Caki2 (cell line): ENCODE measurements at places on chromosomes 5 and 9.

DNA sequence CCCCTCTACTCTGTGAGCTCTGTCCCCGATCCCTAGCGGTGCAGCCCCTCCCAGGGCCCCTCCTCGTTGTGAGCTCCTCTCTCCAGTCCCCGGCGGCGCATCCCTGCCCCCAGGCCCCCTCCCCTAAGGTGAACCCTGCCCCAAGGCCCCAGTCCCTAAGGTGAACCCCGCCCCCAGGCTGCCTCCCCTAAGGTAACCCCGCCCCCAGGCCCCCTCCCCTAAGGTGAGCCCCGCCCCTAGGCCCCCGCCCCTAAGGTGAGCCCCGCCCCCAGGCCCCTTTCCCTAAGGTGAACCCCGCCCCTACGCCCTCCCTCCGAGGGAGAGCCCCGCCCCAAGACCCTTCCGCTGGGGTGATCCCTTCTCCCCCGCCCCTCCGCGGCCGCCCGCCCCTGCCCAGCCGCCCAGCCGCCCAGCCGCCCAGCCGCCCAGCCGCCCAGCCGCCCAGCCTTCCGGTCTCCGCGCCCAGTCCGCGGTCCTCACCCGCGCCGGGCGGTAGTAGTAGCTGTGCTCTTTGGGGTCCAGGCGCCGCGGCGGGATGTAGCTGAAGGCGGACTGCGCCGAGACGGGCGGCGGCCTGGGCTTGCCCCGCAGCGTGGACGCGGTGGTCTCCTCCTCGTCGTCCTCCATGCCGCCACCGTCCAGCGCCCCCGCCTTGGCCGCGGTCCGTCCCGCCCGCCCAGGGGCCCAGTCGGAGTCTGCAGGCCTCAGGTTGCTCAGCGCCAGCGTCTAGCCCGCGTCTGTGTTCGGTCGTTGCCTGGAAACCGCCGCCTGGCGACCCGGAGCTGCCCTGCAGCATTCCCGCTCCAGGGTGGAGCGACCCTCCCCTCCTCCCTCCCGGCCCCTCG lies at the start of gene CFAP90:
Gene CFAP90, minus strand, starts transcription at position 739 of the 845 bp plus-strand sequence. Its CDS starts 112 bp downstream, at position 627.
- peak; percentile 63 for DNase-seq

DNA sequence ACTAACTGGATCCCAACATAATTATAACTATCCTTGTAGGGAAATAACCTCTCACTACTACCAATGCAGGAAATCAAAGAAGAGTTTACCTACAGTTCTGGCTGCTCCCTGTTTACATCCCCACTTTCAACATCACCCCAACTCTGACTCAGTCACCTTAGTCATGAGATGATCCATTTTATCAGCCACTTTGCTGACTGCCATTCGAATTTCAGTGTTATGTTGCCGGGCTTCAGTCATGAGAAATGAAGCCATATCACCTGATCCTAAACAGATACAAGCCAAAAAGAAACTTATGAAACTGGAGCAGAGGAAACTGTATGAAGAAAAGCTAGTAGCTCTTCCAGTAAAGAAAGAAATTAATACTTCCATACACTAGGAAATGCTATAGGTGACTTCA lies 33.7 kb downstream of the SLC31A2 start:
- no peak for DNase-seq

DNA sequence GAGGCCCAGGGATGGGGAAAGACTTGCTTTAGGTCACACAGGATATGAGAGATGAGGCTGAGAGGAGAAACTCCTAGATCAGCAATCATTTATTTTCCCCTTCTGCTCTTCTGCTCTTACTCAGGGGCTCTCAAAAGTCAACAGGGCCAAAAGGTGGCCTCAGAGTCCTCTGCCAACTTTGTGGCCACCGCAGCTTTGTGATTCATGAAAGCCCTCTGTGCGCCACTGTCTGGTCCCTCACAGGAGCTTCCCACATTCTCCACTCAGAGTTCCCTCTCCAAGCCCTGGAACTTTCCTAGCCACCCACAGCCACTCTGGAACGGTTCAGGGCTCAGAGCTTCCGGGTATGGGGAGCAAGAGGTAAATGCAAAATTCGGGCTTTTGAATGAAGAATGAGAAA lies 82.4 kb downstream of the COL27A1 start:
- DNase-seq: no peak

DNA sequence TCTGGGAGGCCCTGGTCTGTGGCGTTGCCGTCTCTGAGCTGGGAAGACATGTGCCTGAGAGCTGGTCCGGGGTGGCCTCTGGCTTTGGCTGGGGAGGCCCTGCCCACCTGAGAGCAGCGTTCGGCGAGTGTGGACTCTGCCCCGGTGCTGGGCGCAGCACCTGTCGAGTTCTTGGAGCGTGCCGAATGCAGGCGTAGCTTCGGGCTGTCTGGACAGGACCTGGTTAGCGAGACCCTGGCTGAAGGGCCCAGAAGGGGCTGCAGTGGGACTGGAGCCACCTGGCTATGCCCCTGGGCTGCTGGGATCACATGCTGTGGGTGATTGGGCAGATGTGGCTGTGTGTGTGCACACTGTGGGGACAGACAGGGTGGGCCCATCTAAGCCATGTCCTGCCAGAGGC lies 56.5 kb downstream of the RXRA start:
- no peak for DNase-seq

DNA sequence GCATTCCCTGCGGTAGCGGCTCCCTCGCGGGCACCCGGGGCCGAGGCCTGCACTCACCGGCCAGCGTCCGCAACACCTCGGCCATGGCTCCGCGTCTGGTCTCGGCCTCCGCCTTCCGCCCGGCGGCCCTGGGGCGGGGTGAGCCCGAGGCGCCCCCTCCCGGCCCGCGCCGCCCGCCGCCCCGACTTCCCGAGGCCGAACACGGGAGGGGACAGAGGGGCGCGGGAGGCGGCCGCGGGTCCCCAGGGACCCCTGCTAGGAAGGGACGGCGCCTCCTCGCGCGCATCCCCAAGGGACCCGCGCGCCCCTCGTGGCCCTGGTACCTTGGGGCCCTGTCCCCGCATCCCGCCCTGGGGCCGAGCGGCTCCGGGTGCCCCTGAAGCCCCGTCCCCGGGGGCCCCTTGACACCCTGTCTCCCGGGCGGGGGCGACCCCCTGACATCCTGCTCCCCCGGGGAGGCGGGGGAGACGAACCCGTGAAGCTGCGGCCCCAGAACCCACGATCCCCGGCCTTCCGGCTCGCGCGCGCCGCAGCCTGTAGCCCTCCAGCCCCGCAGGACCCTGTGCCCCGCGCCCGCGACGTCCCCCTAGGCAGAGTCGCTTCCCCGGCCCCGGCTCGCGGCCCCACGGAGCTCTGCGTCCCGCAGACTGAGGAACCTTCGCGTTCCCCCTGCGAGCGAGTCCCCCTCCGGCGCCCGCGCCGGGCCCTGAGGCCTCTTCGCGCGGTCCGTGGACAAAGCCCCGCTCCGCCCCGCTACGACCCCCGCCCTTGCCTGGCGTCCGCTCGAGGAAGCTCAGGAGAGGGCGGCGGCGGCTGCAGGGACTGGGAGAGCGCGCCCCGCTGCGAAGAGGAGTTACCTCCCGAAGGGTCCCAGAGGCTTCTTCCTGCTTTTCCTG lies at the start of gene ABO:
Gene ABO, minus strand, starts transcription at position 97 of the 896 bp plus-strand sequence.
- peak; percentile 50 for DNase-seq

DNA sequence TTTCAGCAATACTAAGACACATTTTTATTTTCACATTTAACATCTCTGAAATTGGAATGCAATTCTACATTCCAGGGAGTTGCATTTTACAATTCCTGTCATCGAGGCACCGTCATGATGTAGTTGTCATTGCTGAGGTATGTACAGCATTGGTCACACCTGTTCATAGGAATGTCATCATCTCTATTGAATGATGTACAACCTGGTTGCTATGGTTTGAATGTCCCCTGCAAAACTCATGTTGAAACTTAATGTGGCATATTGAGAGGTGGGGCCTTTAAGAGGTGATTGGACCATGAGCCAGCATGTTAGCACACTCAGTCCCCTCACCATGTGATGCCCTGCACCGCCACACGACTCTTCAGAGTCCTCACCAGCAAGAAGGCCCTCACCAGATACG lies 103.1 kb downstream of the CEMIP2 start:
- DNase-seq: no peak

- DNase-seq: no peak
Measured at GRCh38 chr9:111429175-111429574, 55.0 kb downstream of the ECPAS start.

- no peak for DNase-seq
Measured at GRCh38 chr5:125148706-125149105, 402.3 kb upstream of the ZNF608 start.

GRCh38 chr5:150640311-150641005 lies at the start of gene SYNPO:
Gene SYNPO, plus strand, starts transcription at chr5:150640660. Its CDS starts 7,616 bp downstream, at chr5:150648276.
- peak; percentile 59 for DNase-seq

- no peak for DNase-seq
Measured at GRCh38 chr5:67202828-67203227, 6.2 kb upstream of the CD180 start.

- DNase-seq: no peak
Measured at GRCh38 chr5:5939759-5940370, 438.5 kb downstream of the MED10 start.

DNA sequence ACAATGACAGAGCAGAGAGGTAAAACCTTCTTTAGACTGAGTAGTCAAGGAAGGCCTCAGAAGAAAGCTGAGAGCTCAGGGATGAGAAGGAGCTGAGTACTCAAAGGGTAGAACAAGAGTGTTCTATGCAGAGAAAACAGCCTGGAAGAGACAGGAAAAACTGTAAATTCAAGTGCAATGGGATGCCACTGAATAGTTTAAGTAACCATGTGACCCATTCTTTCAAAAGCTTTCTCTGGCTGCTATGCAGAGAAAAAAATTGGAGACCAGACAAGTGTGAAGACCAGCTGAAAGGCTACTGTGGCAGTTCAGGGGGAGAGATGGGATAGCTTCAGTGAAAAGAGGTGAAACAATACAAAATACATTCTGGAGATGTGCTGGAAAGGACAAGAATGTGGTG lies 61.3 kb upstream of the RNF38 start:
- no peak for DNase-seq

DNA sequence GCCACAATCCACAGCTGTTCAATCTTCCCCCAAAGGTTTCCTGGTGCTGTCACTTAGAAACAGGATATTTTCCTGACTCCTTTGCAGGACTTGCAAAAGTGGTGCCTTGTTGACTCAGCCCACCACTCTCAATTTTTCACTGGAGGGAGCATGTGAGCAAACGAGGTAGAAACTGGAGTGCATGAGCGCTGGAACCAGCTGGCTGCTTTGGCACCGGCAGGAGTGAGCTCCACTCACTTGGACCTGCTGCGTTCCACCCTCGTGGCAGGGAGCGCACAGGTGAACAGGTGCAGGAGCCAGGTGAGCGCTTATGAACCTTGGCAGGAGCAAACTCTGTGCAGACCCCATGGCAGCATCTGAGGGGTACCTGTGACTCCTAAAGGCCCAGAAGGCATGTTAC lies 364.1 kb upstream of the RORB start:
- no peak for DNase-seq

GRCh38 chr9:36325081-36325828 lies 67.0 kb upstream of the GNE start:
- no peak for DNase-seq

DNA sequence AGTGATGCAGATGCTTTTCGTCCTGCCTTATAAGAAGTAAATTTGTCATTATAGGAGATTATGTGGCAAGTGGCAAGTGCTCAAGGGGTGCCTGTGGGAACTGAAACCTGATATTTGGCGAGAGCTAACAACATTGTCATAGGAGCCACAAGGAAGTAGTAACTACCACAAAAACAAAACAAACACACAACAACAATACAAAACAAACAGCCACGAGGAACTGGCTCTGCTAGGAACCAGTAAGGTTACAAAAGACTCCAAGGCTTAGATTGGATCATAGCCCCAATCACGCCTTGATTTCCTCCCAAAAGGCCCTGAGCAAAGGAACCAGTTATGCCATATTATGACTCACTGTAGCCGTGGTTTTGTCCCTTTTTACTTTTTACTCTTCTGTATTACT lies 1045.2 kb downstream of the CDH12 start:
- DNase-seq: no peak

DNA sequence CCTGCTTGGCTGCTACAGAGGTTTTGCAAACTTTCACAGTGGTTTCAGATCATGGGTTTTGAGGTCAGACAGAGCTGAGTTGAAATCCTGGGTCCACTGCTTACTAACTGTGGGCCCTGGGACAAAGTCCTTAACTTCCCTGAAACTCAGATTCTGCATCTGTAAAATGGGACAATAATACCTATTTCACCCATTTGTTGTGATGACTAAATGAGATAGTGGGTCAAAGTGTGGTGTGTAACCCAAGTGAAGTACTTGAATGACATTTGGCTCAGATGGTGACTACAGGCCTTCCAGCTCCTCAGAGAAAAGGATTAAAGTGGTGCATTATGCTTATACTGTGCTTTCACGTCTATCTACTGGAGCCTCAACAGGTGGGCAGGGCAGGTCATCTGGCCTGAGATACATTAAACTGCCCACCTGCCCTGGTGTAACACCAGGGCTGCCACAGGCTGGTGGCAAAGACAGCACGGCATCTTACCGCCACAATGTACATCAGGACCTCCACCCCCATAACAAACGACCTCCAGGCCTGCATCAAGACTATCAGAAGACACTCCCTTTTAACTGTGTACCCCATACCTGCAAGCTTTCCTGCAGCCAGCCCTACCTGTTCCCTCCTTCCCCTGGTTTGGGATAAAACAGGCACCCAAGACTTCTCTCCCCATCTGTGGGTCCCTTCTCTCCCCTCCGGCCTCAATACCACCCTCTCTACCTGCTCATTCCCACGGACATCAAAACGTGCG lies 846 bp upstream of the TRAF1 start:
- no peak for DNase-seq

DNA sequence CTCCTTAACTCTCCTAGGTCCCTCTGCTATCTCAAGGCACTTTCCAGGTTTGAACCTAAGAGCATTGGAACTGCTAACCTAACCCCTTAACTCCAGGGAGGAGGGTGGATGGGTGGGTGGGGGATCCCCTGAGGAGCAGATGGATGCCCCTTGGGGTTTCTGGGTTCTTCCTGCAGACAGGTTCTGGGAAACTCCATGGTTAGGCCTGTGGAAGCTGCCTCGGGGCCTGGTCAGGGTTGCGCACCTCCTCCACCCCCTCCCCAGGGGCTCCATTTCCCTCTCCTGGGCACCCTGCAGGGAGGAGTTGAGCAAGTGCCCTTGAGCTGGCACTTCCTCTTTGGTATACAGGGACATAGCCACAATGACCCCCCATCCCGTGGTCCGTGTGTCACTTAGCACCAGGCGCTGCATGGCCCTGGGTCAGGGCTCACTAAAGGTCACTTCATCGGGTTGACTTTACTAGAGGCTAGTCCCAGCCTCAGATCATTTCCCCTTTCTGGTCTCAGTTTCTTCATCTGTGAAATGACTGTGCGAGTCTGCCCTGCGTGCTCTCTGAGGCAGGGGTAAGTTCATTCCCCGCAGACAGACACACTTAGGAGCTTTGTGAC lies 16.0 kb downstream of the CXXC5 start:
- no peak for DNase-seq

- DNase-seq: no peak
Measured at GRCh38 chr5:43192558-43193180, 644 bp downstream of the NIM1K start.

GRCh38 chr9:14398473-14398872 lies 84.5 kb upstream of the NFIB start:
- no peak for DNase-seq

- no peak for DNase-seq
Measured at GRCh38 chr5:155466851-155467250, 453.3 kb downstream of the KIF4B start.

GRCh38 chr9:27129221-27129620 lies 20.2 kb downstream of the TEK start:
- no peak for DNase-seq

GRCh38 chr9:124348831-124349230 lies 66.4 kb downstream of the PSMB7 start:
- DNase-seq: no peak
